IPS DF 6.9 (cell line): ENCODE measurements at places on chromosomes 5 and 9.

GRCh38 chr9:130185490-130186031 is 13.4 kb downstream of the NCS1 start:
- no peak for DNase-seq

DNA sequence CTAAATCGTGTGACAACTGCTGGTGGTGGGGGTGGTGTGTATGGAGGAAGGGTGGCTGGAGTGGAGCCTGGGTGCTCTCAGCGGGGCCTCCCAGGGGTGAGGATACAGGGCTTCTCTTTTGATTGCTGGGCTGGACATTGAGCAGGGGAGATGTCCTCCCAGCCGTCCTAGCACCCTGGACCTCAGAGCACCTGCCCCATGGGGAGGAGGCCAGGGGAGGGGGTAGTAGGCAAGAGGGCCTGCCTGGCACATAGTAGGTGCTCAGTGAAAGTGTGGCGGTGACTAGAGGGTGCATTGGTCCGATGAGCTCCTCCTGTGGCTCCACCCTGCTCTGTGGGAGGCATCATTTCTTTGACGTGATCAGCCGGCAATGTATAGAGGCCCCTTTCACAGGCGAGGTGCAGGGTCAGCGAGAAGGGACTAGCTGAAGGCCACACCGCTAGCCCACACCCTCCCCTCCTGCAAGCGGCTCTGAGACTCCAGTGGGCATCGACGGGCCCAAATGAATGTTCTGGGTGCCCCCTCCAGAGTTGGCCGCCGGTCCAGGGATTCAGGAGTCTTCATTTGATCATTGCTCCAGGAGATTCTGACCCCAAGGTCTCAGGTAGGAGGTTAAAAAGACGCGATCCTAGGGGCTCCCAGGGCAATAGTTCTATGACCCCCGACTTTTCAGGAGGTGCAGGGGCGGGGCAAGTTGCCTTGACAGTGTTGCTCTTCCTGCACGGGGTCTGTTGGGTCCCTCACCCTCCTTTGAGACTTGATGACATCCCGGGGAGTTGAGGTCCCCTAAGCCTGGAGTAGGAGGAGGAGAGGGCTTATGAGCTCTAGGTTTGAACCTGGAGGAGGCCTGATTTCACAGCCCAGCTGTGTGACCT is 255.5 kb downstream of the PBX3 start:
- no peak for DNase-seq

DNA sequence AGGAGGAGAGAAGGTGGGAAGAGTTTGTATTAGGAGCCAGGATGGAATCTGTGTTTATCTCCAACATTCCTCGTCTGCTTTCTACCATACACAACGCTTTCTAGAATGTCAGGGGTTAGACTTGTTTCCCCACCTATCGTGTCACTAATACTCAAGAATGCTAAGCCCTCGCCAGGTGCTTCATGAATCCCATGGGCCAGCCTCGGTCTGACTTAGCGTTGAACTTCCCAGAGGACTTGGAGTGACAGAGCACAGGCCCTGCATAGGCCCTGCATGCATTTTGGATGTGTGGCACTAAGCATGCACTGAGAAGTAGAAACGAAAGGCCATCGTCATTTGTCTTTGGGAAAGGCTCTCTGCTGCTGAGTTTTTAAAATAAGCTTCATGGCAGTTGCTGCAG is 328.7 kb downstream of the NSG2 start:
- no peak for DNase-seq

- DNase-seq: no peak
These were observed 40.3 kb downstream of the KCNN2 start for GRCh38 chr5:114402206-114402605.

DNA sequence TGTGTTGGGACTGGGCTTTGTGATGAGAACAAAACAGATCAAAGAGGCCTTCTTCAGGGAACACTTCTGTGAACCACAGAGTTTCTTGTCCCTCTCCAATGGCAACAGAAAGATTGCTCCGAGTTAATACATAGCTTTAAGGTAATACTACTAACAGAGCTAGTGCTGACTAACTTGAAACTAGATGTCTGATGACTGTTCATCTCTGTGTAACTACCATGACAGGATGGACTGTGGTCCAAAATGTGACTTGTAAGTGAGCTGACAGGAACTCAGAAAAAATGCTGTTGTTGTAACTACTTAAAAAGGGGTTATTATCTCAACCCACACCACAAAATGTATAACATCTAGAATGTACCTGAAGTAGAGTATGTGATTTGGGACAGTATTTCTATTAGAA is 630.2 kb upstream of the DMAC1 start:
- DNase-seq: no peak

- DNase-seq: no peak
These were observed 88.7 kb upstream of the CAST start for GRCh38 chr5:96573513-96573894.

DNA sequence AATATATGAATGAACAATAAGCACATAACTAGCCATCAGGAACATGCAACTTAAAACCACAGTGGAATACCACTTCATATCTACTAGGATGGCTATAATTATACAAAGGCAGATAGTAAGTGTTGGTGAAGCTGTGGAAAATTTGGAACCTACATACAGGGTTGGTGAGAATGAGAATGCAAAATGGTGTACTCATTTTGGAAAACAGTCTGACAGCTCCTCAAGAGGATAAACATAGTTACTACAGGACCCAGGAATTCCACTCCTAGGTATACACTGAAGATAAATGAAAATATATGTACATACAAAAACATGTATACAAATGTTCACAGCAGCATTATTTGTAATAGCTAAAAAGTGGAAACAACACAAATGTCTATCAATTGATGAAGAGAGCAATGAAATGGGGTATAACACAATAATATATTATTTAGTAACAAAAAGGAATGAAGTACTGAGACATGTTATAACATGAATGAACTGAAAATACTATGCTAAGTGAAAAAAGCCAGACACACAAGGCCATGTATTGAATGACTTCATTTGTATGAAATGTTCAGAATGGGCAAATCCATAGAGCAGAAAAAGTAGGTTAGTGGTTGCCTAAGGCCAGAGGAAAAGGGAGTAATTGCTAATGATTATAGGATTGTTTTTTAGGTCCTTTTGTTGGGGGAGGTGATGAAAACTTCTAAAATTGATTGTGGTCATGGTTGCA is 31.2 kb upstream of the CDK5RAP2 start:
- DNase-seq: no peak

- DNase-seq: no peak
These were observed 8.6 kb upstream of the PSAT1 start for GRCh38 chr9:78288214-78288892.

DNA sequence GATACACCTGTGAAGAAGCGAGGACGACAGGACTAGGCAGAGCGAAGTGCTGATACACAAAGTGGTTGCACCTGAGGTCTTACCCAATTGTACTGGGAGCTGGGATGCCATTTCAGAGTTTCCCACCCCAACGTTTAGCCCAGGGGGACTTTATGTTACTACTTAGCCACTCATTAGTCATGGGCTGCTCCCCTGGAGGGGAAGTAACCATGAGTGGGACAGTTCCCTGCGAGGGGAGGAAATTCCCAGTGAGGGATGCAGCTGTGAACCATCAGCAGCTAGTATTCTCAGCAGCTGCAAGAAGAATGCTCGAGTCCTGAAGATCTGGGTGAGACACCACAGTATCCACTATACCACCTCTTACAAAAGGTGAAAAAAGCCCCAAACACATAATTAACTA is 93.7 kb upstream of the ACTBL2 start:
- no peak for DNase-seq

GRCh38 chr9:71036501-71036900 is 84.9 kb downstream of the TRPM3 start:
- DNase-seq: no peak

GRCh38 chr9:112283582-112284253 is 49.7 kb downstream of the PTBP3 start:
- no peak for DNase-seq

- DNase-seq: no peak
These were observed 781 bp downstream of the NRG2 start for GRCh38 chr5:140042393-140042642.

- no peak for DNase-seq
These were observed 30.6 kb downstream of the HMCN2 start for GRCh38 chr9:130295945-130296782.

- peak; percentile 9 for DNase-seq
These were observed 11.6 kb downstream of the NAIP start for GRCh38 chr5:71013575-71013974.

- DNase-seq: no peak
These were observed 250.1 kb downstream of the GADD45G start for GRCh38 chr9:89854715-89855475.

DNA sequence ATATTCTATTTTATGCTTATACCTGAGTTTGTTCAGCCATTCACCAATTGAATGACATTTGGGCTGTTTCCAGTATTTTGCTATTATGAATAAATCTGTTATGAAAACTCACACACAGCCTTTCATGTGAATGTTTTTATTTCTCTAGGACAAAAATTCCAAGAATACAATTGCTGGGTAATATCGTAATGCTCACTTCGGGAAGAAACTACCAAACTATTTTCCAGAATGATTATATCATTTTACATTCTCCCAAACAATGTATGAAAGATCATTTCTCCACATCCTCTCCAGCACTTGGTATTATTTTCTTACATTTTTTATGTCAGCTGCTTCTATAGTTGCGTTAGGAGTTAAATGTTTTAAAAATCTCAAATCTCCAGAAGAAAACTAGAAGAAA is 58.3 kb upstream of the LHFPL2 start:
- no peak for DNase-seq

- DNase-seq: no peak
These were observed 45.2 kb downstream of the RNF130 start for GRCh38 chr5:180026320-180026719.

DNA sequence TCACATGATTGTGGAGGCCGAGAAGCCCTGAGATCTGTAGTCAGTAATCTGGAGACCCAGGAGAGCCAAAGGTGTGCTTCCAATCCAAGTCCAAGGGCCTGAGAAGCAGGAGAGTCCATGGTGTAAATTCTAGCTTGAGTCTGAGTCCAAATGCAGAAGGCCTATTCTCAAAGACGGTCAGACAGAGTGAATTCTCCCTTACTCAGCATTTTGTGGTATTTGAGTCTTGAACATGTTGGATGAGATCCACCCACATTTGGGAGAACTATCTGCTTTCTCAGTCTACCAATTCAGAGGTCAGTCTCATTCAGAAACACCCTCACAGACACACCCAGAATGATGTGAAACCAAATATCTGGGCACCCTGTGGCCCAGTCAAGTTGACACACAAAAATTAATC is 128.8 kb upstream of the PTCH1 start:
- no peak for DNase-seq

GRCh38 chr9:105195259-105195658 is 49.2 kb upstream of the SLC44A1 start:
- no peak for DNase-seq

DNA sequence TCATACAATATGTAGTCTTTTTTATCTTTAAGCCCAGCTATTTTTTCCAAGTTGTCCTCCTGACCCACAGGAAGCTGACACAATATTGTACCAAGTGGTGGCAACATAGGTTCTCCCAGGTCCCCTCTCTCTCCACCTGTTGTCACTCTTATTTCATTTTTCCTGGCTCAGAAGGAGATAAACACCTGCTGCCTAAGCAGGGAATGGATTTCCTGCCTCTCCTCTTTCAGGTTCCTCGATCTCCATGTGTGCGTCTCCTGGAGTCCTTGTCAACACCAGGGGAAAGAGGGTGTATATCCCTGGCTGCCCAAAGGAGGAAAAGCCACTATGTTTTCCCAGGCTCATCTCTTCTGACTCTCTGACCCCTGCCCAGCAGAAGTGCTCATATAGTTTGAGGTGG is 81.8 kb upstream of the KLF9 start:
- no peak for DNase-seq

DNA sequence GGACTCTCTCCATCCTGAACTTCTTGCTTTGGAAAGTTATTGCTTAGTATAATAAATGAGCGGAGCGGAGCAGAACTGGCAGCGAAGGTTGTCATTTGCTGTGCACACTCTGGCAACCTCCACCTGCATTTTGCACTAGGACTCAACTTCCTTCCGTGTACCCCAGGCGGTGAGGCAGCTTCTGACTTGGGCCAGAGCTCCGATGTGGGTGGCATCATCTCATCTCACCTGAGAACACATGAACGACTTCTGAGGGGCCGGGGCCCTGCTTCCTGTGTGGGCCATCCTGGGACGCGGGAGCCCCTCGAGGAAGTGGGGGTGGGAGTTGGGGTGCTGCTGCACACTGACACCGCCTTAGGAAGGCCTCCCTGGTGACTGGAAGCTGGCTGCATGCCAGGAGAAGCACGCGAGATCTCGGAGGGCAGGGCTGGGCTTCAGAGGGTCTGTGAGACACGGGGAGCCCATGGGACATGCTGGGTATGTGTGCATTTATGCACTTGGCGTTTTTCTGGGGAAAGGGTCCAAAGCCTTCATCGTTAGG is 56.5 kb upstream of the COL5A1 start:
- no peak for DNase-seq

- no peak for DNase-seq
These were observed 25.2 kb downstream of the UGT3A2 start for GRCh38 chr5:36041537-36041845.

- DNase-seq: no peak
These were observed 240.2 kb upstream of the SEMA6A start for GRCh38 chr5:116814626-116815385.

GRCh38 chr9:131706608-131706970 is 33.3 kb downstream of the RAPGEF1 start:
- no peak for DNase-seq

- peak; percentile 54 for DNase-seq
These were observed 59.9 kb downstream of the ZFAND5 start for GRCh38 chr9:72305102-72305546.

GRCh38 chr9:105244734-105245028 is 230 bp downstream of the SLC44A1 start:
- no peak for DNase-seq

DNA sequence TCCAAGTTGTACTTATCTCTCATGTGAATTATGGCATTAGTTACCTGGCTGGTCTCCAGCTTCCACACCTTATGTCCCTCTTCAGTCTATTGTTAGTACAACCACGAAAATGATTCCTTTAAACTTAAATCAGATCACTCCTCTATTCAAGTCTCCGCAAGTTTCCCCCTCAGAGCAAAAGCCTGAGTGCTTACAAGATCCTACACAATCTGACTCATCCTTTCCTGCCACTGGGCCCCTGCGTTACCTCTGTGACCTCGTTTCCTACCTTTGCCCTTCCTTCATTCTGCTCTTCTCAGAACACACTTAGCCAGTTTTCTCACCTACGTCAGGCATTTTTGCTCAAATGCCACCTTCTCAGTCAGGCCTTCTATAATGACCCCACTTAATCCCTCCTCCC is 45.1 kb upstream of the GLIS3 start:
- no peak for DNase-seq

DNA sequence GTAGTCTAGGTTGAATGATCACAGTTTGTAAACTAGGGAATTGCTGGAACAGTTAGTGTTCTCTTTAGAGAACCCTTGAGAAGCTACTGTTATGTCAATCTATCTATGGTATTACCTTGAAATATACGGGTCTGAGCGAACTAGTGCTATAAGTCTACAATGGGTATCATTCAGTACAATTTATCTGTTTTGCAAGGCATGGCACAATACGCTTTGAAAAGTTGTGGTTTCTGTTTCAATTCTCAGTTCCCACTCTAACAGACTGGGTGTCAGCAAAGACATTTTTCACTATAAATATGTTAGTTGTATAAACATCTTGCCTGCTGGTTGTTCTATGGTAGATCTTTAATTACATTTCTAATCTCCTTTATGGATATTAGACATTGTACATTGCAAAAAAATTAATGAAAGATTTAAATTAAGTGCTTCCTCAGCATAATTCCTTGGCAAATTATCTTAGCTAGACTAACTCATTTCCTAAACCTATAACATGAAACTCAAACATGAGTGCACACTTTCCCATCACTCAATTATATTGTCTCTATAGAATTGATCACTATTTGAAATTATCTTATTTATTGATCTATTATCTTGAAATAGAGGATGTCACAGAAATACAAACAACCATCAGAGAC is 24.9 kb upstream of the SLCO6A1 start:
- DNase-seq: no peak
